ENCODE measurements at places on chromosomes 13 and 19.
A peak's percentile ranks its signal among the peaks of the same experiment; 100 is the strongest.

- DNase-seq = no peak
These were observed 93.1 kb downstream of the GGACT start for GRCh38 chr13:100495455-100495854.

- DNase-seq = no peak
These were observed 110.9 kb downstream of the IER2 start for GRCh38 chr19:13260883-13261653.

DNA sequence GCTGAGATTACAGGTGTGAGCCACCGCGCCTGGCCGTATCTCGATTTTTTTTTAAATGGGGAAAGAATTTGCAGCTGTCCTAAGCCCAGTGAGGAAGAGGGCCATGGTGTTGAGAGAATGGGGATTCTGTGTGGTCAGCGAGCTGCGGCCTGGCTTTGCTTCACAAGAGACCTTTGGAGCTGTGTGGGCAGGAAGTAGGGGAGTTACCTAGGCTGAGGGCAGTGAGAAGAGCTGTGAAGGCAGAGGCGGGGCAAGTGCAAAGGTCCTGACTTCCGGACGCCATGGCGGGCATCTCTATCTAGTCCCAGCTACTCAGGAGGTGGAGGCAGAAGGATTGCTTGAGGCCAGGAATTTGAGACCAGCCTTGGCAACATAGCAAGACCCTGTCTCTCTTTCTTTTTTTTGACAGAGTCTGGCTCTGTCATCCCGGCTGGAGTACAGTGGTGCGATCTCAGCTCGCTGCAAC is 4.9 kb downstream of the AP2A1 start:
- DNase-seq = no peak

DNA sequence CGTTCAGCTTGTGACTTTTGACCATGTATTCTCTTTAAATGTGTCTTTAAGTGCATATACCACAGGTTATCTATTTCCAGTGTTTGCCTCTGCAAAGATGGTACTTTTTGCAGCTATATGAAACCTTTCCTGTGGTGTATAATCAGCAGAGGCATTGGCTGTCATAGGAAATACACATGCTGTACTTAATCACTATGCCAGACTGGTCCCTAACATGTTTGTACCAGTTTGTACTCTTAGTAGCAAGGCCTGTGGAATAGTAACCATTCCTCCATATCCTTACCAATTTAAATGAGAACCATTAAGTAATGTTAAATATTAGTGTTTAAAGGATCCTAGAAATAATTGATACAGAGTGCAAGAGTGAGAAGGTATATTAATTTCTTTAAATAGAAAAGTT is 69.8 kb downstream of the CDK8 start:
- no peak for DNase-seq

- DNase-seq = no peak
These were observed 5.1 kb downstream of the ZNF507 start for GRCh38 chr19:32350471-32350865.

DNA sequence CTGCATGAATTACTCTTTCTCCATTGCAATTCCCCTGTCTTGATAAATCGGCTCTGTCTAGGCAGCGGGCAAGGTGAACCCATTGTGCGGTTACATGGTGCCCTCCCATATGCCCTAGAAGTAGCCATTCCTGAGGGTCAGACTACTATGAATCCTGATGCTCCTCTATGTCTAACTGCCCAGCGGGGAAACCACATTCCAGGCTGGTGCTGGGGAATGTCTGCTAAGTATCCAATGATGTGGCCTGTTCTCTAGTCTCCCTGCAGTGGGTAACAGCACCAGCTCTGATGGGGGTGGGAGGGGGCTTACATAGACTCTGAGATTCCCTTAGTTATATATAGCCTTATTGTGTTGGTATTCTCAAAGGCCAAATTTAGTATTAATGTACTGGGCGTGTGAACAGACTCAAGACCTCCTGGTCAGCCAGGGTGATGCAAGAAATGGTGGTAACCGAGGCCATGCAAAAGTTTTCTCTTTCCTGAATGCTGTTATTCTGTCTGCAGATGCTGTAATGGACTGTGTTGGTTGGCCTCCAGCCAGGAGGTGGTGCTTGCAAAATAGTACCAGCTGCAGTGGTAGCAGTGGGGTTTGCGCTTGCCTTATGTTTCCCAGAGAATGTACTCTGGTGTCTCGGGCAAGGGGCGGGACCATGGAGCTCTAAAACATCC is 564.8 kb upstream of the SLITRK1 start:
- no peak for DNase-seq

DNA sequence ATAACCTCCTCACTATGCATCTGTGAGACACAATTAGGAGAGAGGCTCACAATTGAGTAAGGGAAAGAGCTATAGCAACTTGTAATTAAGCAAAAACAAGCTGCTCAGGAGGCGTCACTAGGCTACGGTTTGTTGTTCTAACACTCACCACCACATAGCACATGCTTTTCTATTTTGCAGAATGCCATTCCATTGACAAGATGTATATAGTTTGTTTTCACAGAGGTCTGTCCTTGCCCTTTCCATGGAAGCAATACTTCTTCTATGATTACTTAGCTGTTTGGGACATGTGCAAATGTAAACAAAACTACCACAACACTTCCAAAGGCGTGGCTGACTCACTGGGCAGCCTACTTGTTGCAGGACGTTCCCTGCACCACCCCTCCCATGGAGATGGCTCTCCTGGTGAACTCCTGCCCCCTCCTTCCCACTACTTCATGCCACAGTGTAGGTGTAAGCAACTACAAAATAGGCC is 33.9 kb upstream of the FAM216B start:
- DNase-seq = no peak

DNA sequence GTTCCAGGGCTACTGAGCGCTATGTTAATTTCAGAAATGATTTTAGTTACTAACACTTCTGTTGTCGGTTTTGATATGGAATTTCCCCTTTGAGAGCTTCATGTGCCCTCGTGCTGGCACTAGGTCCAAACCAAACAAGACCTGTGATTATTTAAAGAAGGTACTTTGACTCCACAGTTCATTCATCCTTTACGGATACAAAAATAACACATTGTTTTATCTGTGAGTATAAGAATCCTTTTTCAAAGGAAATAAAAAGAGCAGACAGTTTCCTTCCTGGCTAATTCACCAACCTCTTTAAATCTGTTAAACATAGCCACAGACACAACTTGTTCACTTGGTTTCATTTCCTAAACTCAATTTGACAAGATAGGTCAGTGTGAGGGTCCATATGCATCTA is 141.2 kb downstream of the FLT1 start:
- no peak for DNase-seq

DNA sequence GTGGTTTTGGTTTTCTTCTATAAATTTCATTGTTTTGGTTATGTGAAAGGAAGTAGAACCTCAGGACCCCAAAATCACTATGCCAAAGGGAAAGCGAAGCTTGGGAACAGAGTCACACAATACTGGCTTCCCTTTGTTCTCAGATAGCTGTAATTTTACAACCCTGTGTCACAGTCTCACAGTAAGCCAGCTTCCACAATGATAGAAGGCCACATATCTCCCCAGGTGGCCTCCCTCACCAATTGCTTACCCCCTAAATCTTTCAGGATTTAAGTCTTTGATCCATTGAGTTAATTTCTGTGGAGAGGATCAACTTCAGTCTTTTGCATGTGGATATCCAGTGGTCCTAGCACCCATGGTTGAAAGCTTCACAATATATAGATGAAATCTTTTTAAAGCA is 58.7 kb downstream of the SLC15A1 start:
- DNase-seq = no peak

DNA sequence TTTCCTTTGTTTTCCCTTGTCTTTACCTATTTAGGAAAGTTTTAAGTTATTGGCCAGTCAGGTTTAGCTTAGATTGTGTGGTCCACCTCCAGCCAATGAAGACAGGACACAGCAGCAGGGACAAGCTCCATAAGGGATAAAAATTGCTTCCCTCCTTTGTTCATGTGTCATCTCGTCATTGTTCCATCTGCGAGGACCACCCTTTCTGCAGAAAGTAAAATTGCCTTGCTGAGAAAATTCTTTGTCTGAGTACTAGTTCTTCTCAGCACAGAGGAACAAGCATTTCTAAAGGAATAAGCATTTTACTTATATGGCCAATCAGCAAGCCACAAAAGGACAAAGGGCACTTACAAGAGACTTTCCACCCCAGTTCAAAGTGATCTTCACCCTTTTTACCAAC is 11.4 kb downstream of the ZNF560 start:
- no peak for DNase-seq

GRCh38 chr19:45152504-45153338 is 8.1 kb downstream of the NKPD1 start:
- no peak for DNase-seq

DNA sequence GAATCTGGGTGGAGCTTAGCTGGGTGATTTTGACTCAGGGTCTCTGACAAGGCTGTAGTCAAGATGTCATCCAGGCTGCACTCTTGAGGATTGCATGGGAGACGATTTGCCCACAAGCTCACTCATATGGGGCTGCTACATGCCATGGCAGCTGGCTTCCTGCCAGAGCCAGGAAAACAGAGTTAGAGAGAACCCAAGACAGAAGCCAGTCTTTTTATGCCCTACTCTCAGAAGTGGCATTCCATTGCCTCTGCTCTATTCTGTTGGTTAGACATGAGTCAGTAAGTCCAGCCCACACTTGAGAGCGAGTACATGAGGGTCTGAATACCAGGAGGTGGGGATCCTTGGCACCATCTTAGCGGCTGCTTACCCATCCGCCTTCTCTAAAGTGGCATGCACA is 9.5 kb downstream of the POLR1D start:
- no peak for DNase-seq

GRCh38 chr19:50703915-50704796 is 15.4 kb downstream of the SHANK1 start:
- no peak for DNase-seq

- no peak for DNase-seq
These were observed 17.7 kb upstream of the SEMA6B start for GRCh38 chr19:4577020-4577782.

DNA sequence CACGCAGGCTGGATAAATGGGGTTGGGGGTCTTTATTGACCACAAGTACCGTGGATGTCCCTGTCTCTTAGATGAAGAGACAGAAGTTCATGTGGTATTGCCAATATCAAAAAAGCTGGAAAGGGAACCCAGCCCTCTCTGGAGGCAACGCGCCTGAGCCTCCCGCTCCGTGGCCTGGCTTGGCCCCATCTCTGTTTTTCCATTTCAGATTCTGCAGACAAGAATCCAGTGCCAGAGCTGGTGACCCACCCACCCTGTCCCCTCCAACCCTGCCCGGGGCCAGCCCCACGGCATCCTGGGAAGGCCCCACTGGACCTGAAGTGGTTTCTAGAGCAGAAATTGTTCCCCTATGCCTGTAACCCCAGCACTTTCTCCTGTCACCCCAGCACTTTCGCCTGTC is 57.7 kb downstream of the PTPRS start:
- no peak for DNase-seq

GRCh38 chr13:26446751-26447150 is 110.7 kb upstream of the WASF3 start:
- DNase-seq = no peak

- DNase-seq = peak; percentile 7
These were observed 31.4 kb upstream of the MTIF3 start for GRCh38 chr13:27481766-27482165.

DNA sequence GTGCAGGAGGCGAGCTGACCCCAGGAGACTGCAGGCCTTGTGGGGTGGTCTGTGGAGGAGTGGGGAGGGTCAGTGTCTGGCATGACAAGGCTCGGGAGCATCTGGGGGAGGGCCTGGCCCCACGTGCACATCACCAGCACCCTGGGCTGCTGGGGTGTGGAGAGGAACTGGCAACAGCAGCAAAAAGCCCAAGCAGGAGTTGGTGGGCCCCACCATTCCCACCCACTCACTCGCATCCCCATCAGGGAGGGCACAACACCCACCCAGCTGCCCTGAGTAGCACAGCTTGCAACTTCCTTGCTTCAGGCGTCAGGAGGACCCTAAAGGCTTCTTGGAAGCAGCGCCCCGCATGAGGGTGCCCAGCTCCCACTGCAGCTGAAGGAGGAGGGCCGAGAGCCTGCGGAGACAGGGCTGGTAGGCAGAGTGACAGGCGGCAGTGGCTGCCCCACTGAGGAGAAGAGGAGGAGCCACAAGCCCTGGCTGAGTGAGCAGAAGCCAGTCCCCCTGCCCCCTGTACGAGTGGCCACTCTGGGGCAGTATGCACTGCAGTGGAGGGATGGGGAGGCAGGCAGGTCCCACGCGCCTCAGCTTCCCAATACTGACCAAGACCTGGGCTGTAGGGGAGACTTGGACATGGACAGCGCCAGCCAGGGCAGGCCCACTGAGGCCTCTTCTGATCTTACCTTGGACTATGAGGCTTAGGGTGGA is 26.5 kb downstream of the ELL start:
- DNase-seq = no peak

GRCh38 chr19:20351244-20351643 is 184.2 kb downstream of the ZNF486 start:
- DNase-seq = no peak

- no peak for DNase-seq
These were observed 14.9 kb downstream of the POP4 start for GRCh38 chr19:29620931-29621351.

DNA sequence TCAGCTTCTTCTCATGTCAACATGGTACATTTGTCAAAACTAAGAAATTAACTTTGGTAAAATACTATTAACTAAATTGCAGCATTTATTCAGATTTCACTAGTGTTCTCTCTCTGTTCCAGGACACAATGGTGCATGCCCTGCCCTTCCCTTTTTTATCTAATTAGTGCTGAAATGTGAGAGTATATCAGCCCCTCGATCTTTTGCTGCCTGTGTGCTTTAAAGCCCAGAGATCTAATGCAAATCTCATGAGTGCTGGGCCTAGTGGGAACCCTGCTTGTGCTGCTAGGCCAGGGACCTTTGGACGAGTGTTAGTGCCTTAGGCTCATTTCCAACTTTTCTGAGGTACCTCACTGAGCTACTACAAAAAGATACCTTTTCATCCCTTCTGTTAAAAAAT is 221.1 kb upstream of the EDNRB start:
- DNase-seq = no peak

- no peak for DNase-seq
These were observed 696.7 kb upstream of the SLITRK5 start for GRCh38 chr13:86974251-86974994.

GRCh38 chr19:44712864-44713515 is 14.0 kb downstream of the CEACAM16 start:
- DNase-seq = no peak

GRCh38 chr19:6412447-6413091 is 12.0 kb downstream of the KHSRP start:
- DNase-seq = no peak

- no peak for DNase-seq
These were observed 212.1 kb downstream of the KCNRG start for GRCh38 chr13:50227361-50227760.

DNA sequence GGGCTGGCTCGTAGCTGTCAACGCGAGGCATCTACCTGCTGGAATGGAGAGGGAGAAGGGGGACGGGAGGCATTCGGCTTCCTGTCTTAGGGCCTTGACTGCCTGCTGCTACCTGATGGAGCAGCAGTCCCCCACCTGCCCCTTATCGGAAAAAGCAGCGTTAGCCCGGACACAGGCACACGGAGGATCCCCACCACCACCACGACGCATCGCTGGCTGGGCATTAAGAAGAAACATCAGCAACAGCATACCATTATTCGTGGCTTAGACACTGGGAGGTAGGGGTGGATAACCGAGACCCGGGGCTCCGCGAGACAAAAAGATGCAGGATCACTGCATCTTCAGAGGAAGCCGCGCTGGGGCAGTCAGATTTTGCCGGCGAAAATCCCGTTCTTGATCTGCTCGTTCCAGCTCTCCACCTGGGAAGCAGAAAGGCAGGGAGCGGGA is 1.1 kb downstream of the COX6B2 start:
- DNase-seq = no peak

Measured in NCI-H187 (cell line).